T-helper 2 cell (primary cell): ENCODE measurements at places on chromosomes 6 and 20.

DNA sequence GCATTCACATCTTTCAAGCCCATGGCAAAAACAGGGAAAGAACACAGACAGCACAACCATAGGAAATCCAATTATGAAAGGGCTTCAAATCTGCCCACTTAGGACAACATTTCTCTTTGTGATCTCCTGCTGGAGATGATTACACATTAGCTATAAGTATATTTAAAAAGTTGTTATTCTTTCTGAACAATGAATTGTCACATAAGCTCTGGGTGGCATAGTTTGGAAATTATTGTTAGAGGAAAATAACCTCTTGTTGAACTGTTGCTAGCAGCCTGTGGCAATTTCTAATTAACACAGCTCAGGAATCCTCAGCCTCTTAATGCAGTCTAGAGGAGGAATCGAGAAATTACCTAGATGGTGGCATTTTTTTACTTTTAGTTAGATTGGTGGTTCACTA, 54.9 kb downstream of the BCAS1 start:
- DNase-seq = no peak

GRCh38 chr20:55205665-55206064, 730.3 kb downstream of the DOK5 start:
- DNase-seq = no peak

DNA sequence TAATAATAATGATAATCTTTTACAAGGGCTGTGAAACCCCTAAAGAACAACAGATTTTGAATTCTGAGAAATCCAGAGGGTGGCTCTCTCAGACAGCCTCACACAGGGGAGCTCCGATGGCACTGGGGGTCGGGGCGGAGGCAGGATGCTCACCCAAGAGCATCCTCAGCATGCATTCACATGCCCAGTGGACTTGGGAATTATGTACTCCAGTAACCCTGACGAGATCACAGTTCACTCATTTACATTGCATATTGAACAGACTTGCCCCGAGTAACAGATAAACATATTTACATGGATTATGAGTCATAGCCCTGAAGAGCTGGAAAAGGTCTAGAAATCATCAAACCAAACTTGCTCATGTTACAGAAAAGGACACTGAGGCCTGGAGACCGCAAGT, 482.7 kb upstream of the JARID2 start:
- DNase-seq = no peak

- no peak for DNase-seq
These were observed 1492.5 kb downstream of the HACE1 start for GRCh38 chr6:103367212-103367611.

GRCh38 chr6:10223841-10224240, 191.0 kb downstream of the TFAP2A start:
- no peak for DNase-seq

DNA sequence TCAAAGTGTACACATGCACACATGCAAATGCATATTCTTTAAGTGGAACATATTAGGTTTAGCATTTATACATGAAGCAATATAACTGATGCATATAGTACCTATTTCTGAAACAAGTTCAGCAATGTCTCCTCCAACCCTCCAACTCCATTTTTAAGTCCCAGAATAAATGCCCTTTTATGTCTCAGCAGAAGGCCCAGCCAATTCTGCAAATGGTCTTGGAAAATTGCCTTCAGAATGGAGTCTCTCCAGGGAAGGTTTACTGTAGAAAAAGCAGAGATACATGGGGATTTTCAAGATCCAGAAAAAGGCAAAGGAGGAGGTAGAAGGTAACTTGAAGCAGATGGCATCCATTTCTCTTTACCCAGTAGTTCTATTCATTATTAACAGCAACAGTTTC, 633.3 kb downstream of the MAFB start:
- no peak for DNase-seq

DNA sequence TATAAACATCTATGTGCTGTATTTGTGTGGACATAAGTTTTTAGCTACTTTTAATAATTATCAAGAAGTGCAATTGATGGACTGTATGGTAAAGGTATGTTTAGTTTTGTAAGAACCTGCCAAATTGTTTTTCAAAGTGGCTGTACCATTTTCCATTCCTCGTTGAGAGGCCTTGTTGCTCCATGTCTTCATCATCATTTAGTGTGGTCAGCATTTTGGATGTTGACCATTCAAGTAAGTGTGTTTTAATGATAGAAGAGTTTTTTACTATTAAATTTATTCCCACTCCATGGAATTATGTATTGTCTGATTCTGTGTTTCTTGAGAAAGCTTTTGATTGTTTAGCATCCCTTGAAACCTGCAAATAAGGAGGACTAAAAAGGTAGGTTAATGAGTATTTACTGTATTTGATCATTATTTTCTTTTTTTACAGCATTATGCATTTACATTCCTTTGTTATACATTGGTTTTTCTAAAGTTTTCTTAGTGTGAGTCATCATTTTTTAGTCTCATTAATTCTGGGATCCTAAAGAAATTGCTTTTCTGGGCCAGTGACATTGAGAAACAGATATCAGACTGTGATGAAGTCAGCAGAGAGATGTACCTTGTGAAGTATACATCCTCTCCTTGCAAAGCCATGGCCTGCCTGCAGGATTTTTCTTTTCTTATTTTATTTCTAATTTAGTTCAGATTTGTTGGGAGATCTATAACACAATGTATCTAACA, 312.8 kb upstream of the PTCHD4 start:
- DNase-seq = no peak

DNA sequence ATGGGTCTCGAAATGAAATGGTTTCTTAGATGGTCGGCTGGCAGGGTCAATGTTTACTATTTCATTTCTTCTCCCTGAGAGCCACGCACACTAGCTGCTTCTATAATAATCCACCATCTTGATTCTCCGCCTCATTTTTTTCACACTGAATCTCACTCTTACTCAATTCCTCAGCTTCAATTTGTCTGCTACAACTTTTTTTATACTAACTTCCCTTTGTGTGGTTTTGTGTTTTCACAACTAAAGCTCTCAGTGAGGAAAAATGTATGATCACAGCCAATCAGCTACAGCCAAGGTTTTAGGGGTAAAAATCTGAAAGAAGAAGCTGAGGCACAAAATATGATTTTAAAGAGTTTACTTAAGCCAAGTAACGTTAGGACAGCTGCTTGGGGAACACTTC, 1309.4 kb downstream of the EPHA7 start:
- no peak for DNase-seq

DNA sequence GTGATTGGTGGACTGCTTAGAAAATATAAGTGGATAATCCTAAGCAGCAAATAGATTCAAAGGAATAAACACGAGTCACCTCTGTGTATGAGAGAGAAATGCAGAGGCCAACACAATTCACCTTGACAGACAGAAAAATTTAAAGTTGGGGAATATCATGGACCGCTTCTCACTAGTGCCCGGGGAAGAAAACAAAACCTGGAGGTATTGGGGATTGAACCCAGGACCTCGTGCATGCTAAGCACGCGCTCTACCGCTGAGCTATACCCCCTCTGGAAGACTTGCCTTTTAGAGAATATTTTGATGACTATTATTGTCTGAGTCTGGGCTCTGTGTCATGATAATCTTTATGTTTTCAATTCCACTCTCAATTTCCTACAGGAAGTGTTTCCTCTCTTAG, 111.9 kb downstream of the TRIM27 start:
- no peak for DNase-seq

DNA sequence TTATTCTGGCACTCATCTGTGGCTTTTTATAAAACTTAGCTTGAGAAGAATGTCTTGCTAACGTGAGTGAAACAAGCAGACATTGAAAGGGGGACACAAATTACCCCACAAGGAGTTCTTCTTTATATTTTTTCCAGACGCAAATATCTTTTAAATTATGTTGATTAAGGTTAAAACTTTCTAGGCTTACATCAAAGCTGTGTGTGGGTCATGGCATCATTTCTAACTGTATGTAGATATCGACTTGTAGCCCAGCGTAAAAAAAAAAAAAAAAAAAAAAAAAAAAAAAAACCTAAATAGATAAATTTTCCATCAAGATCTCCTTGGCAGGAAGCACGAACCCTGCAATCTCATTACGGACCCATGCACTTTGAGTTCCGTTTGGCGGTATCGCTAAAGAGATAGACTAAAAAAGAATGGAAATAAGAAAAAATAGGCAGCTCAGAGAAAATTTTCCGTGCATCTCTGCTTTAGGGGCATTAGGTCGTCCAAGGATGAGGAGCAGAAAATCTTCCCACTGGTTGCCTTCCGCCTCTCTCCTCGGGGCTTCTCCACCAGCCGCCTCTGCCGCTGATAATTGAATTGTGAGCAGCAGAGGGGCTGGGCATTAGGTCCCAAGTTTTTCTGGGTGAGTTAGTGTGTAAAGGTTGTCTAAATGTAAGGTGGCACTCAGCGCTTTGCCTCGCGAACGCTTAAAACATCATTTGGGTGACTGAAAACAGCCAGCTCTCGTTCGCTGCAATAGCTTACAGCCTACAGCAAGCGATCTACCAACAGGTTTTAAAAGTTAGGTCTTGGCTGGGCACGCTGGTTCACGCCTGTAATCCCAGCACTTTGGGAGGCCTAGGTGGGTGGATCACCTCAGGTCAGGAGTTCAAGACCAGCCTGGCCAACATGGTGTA, 194.0 kb downstream of the TRIM27 start:
- no peak for DNase-seq

DNA sequence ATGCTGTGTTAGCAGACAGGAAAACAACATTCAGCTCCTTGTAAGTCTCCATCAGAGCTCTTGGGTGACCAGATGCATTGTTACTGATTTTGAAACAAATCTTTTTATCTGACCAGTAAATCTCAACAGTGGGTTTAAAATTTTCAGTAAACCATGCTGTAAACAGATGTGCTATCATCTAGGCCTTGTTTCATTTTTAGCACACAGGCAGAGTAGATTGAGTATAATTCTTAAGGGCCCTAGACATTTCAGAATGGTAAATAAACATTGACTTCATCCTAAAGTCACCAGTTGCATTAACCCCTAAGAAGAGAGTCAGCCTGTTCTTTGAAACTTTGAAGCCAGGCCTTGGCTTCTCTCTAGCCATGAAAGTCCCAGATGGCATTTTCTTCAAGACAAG, 237.2 kb upstream of the BMP2 start:
- DNase-seq = peak; percentile 79

GRCh38 chr6:150710236-150710635, 110.6 kb downstream of the PLEKHG1 start:
- DNase-seq = no peak

DNA sequence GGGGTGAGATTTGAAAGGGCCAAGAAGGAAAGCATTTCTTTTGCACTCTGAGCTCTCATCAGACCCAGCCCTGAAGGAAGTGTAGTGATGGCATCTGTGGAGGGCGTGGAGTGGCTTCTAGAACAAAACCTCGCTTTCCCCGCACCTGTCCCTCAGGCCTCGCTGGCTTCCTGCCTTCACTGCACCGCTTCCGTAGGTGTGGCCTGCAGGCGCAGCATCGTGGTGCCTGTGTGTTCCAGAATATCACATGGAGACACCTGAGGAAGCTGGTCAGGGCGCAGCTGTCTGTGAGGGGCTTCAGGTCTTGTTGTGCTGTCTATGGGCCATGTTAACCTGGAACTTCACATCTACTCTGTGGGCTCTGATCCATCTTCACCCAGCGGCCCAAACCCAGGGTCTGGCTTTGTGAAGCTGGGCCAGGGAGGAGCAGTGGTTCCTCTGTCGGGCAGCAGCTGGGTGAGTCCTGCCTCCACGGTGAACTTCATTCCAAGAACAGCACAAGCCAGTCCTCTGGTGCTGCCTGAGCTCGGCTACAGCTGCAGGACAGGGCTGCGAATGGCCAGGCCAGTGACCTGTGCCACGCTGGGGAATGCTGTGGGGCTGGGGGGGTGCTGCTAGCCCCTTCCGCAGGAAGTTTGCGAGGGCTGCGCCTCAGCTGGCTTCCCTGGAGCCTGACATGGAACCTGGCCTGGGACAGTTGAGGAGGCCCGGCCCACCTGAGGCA, 40.9 kb downstream of the DSTN start:
- DNase-seq = peak; percentile 51

- DNase-seq = no peak
These were observed 92.1 kb downstream of the PHACTR3 start for GRCh38 chr20:59696476-59696875.

- DNase-seq = no peak
These were observed 74.3 kb downstream of the CD40 start for GRCh38 chr20:46192376-46192944.

DNA sequence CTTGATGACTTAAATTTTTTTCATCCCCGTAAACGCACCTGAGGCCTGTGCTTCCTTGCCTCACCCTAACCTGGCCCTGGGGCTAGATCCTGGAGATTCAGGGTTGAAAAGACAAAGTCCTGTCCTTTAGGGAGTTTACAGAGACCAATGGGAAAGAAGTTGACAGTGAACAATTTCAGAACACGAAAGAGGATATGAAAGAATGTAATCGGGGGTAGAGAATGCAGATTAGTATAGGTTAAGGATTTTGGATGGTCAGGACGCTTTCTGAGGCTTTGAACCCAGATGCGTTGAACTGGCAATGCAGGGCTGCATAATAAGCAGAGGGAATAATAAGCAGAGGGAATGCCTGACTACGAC, 1.7 kb upstream of the FBXO5 start:
- DNase-seq = no peak

DNA sequence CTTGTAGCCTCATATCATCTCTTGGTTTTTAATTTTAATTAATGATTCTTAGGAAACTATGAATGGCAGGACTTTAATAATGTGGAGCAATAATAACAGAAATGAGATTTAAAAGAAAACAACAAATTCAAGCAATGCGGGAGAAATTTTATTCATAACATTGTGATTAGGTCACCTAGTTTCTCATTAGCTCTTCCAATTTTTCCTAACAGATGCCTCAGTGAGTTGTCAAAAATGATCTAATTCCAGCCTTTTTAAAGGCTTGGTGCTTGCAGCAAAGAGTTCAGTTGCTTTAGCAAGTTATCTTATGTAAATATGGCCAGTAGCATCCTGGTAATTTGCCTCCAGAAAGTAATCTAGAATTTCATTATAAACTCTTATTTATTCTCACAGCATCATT, 20.4 kb downstream of the PDE7B start:
- no peak for DNase-seq

- DNase-seq = no peak
These were observed 110.8 kb downstream of the ERMARD start for GRCh38 chr6:169862043-169862891.

GRCh38 chr6:140011537-140011936, 637.1 kb upstream of the CITED2 start:
- no peak for DNase-seq

DNA sequence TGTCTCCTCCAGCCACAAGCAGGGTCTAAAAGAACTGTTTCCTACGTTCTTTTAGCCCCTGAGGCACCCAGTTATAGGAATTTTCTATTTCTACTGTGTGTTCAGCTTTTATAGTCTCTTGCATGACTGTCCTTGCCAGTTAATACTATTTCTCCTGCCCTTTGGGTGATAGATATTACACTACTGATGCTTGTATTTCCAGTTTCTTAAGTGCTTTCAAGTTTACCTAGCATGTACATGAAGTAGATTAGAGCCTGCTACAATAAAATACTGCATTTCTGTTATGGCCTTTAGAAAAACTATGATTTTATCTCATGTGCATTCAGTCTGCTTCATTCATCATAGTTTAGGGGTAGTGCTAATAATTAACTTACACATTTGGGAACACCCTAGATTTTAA, 89.6 kb downstream of the FOXO3 start:
- no peak for DNase-seq
